Stimulated activated CD8-positive, alpha-beta memory T cell treated with anti-CD3 and anti-CD28 coated beads, Interleukin-15, amount 100 ng/mL, for 4 hours (primary cell): ENCODE measurements at places on chromosomes 2 and 18.

DNA sequence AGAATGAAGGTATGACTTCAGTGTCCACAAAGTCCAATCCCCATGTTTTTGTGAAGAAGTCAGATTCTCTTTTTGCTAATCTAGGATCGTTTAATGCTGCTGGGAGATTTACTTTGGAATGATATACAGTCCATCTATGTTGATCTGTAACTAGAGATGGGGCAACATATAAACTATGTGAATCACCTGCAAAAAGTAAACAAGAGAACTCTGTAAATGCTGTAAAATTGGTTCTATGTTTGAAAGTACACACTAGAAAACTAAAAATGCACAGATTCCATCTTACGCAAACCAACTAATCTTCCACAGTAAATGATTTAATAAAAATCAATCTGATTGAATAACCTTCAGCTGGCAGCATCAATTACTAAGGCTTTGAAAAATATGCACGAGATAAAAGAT is 37.5 kb downstream of the VPS54 start:
- DNase-seq = no peak

DNA sequence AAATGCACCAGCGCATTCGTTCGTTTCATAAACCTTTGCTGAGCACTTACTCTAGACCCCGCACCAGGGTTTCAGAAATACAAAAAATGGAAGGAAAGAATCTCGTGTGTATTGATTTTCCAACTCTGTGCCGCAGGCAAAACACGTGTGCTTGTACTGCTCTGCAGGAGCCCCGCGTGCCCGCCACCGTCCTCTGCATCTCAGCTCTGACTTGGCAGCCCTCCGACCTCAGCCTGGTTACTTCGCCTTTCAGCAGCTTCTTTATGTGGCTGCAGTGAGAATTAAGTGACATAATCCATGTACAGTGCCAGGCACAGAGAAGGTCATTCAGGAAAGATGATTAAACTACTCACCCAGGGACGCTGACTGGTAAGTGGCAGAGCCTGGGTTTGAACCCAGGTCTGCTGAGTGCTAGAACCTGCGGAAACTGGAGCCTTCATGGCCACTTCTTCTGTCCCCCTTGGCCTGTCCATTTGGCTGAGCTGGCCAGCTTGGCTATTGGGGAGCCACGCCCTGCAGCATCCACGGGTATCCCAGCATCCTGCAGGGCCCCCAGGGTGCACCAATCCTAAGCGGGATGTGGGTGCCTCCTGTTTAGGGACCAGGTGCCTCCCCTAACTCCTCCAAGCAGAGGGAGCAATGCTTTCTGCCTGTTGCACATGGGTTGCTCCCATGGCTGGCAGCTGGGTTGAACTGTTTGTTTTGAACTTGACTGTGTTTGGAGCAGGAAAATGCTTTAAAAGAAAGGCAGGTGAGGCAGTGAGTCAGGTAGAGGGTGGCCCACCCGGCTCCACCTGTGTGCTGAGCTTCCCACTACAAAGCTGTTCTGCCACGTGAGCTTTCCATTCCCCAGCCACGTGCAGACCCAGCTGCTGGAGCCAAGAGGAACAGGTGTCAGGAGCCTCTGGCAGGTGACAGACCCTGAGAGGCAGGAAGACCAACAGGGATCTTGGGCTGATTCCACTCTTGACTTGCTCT is 34.3 kb downstream of the INHBB start:
- no peak for DNase-seq

- no peak for DNase-seq
Observed at GRCh38 chr2:143071185-143071876, 57.9 kb upstream of the ARHGAP15 start.

DNA sequence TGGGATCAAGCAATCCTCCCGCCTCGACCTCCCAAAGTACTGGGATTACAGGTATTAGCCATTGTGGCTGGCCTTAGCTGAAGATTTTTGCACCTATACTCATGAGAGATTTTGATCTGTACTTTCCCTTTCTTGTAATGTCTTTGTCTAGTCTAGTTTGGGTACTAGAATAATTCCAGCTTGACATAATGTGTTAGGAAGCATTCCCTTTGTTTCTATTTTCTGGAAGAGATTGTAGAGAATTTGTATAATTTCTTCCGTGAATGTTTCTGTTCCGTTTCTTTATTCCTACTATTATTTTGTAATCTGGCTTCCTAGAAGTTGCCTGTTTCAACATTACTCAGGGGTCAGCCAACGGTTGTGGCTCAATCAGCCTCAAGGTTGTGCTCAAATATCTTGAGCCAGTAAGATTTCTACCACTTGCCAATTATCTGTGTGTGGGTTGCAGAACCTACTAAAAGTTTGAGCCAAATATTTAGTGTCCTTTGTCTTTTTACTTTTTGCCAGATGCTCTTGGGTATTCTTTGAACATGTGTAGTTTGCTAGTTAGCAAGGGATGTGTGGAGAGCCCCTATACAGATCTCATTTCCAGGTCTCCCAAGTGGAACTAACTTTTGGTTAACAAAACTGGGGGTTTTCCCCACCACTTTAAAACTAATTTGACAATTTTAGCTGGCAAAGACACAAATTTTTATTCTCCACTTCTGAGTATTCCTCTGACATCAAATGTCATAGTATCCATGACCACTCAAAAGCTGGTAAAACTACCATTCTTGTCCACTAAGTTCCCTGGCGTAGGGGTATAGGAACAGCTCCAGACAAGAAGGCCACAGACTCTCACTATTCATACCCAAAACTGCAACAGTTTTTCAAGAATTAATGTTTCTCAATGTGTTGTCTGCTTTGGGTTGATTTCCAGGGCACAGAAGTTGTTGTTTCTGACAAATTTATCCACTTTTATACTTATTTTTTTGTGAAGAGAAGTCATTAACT is 42.8 kb upstream of the BAZ2B start:
- DNase-seq = no peak

DNA sequence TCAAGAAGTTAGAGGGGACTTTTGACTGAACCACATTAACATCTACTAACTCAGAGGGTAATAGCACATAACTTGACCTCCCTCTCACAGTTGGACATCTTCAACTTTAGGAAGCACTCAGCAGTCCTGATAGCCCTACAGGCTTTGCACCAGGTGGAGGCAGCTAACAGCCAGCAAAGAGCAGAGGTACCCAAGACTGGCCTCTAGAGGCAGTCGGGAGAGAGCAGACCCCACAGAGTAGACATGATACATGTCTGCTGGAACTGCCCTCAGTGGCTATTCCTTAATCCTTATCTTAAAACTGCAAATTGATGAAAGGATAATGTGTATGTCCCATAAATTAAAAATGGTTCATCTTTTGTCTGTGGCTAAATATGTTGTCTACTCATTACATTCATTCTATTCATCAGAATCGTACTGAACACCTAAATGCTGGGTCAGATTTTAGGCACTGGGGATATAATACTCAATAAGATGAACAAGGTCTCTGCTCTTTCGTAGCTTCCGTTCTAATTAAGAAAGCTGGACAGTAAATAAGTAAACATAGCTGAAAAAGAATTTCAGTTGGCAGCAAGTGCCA is 49.8 kb downstream of the CAB39 start:
- DNase-seq = no peak

GRCh38 chr2:9152975-9153642 is 53.5 kb upstream of the ASAP2 start:
- DNase-seq = no peak

- DNase-seq = no peak
Observed at GRCh38 chr2:234989183-234989701, 37.4 kb downstream of the SH3BP4 start.

GRCh38 chr2:72104821-72105588 is 42.7 kb downstream of the CYP26B1 start:
- no peak for DNase-seq

GRCh38 chr2:74676331-74676730 is 22.3 kb downstream of the SEMA4F start:
- DNase-seq = no peak

DNA sequence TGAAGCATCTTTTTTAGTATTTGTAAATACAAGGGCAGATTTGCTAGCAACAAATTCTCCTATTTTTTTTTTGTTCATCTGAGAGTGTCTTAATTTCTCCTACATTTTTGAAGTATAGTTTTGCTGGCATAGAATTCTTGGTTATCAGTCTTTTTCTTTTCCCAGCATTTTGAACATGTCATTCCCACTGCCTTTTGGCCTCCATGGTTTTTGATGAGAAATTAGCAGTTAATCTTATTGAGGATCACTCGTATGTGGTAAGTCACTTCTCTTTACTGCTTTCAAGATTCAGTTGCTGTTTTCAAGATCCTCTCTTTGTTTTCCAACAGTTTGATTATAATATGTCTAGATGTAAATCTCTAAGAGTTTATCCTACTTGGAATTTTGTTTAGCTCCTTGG is 16.9 kb upstream of the RNF149 start:
- no peak for DNase-seq

- DNase-seq = no peak
Observed at GRCh38 chr18:77016936-77017335, 115.6 kb downstream of the MBP start.

DNA sequence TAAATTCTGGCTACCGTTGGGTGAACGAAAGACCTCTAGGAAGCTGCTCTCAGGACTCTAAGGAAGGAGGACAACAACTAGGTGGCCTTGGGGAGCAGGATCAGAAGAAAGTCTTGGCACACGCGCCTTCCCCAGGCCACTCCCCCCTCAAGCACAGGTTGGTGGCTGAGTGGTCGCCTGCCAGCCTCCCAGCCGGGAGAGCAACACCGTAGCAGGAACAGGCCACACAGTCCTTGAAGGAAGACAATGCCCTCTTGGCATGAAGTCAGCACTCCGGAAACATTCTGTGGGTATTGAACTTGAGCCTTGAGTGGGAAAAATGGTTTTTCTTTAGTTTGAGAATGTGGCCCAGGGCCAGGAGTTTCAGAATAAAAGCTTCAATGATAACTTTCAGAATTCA is 87.4 kb upstream of the AGAP1 start:
- DNase-seq = no peak

DNA sequence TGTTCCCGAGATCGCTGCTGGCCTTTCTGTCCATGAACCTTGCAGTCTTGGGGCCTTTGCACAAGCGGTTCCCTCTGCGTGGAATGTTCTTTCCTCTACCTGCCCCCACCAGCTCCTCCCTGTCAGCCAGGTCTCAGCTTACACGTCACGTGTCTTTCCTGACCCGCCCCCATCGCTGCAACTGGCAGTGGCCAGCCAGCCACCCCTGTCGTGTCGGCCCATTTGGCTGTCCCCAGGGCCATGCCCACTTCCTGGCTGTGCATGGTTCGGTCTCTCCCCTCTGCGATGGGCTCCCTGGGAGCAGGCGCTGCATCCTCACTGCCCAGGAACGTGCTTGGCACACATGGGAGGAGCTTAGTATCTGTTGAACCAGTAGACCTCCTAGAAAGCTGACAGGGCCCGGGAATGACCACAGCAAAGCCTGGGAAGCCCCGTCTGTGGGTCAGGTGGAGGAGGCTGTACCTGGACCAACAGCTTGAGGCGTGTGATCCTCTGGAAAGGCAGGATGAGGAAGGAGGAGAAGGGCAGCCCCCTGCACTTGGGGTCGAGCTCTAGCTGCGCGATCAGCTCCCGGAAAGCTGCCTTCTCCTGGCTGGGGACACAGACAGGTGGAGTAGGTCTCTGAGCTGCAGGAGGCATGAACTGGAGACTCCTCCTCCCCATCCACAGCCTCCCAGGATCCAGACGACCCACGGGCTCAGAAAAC is 21.0 kb downstream of the SNORC start:
- no peak for DNase-seq

DNA sequence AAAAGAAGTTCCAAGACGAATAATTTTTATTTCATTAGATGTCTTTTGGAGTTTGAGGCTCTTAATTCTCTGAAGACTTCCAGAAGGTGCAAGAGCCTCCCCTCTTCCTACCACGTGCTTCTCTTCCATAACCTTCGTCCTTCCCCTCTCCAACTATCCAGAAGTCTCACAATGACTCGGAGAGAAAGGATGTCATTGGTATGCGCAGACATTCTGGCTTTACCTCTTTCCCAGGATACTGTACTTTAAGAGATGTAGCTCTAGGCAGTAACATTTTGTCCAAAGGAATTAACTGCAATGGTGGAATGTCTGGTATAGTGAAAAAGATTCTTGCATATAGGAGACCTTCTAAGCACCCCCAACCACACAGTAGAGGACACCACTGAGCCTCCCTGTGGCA is 249.0 kb upstream of the OSR1 start:
- no peak for DNase-seq

DNA sequence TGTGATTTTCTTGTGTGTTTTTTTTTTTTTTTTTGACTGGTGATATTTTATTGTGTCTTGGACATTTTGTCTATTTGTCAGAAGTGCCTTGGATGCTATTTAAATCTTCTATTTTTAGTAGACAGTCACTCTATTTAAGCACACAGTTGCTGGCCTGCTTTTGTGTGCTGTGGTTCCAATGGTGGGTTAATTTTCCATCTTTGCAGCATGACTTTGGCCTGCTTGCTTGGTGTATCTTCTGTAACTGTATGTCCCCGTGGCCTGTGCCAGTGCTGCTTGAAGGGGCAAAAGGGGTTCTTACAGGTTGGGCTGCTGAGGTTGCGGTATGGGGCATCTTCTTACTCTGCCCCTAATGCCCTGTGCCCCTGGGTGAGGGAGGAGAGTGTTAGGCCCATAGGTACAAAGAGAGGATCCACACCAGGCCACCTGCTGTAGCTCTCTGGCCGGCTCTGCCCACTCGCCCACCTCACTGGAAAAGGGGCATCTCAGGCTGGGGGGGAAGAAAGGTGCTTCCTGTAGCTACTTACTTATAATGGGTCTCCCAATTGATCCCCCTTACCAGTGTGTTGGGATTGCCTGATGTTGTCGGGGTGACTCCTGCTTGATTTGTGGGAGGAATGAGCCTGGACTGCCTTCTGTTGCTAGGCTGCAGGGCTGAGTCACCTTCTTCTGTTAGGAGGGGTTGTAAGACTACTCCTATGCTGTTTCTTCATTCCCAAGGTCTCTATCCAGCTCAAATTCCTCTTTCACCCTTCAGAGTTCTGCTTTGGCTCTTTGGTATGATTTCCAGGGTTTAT is 490.0 kb upstream of the HS6ST1 start:
- no peak for DNase-seq

DNA sequence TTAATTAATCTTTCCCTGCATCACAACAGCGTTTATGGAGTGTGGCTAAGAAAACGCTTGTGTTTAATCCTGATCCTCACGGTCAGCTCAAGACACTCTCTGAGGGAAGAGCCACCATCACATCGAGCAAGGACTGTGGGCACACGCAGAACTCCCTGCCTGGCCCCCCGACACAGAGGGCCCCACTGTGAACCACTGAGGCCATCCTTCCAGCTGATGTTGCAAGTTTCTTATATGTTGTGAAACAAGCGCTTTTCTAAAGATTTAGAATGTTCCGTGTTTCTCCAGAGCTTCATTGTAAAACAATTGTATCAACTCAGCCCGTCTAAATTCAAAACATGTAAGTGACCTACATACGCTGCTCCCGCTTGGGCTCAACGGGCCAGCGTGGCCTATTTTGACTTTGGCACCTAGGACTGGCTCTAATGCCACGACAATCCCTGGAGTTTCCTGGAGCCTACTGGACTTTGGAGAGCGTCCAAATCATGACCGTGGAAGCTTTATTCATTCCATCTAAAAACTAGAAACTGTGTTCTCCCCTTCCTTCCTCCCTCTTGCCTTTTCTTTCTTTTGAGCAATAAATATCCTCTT is 34.9 kb downstream of the SERPINE2 start:
- no peak for DNase-seq

GRCh38 chr2:98212092-98213000 is 125.4 kb downstream of the VWA3B start:
- no peak for DNase-seq
